Activated T-helper 1 cell treated with Interleukin-2 at 50 U/mL for 16 hours (primary cell): ENCODE measurements at places on chromosomes 7 and 10.

GRCh38 chr7:110877016-110877415, 213.9 kb upstream of the LRRN3 start:
- no peak for DNase-seq

GRCh38 chr10:100167553-100168312, 18.1 kb downstream of the ERLIN1 start:
- DNase-seq = no peak

DNA sequence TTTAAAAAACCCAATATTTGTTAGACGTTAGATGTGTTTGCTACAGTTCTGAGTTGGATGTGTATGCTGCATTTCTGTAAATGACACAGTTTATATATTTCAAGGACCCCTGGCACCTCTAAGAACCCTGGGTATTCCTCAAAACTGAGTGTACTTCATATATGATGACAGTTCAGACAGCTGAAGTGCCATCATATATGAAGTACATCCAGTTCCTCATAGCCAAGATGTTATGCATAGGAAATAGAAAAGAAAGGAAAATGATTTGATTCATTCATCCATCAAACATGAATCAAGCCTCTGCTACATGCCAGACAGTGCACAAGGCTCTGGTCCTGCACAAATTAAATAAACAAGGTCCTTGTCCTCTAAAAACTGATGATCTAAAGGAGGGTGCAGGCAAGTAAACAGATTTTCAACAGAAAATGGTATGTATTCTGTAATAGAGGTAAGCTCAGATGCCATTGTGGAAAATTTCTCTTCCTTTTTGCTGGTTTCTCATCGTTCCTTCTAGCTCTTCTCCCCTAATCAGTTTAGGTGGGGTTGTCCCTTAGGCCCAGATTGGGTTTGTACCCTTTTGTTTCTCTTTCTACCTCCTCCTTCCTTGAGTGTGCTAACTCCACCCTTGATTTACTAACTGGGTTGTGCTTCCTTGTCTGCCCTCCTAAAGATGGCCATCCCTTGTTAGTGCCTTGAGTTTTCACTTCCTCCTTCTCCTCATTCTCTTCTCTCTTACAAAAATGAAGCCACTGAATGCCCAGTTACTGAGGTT, 25.3 kb upstream of the SMIM30 start:
- no peak for DNase-seq

GRCh38 chr10:131778385-131778784, 122.4 kb upstream of the PPP2R2D start:
- no peak for DNase-seq

- DNase-seq = no peak
Measured at GRCh38 chr7:137539111-137539715, 195.7 kb upstream of the PTN start.

GRCh38 chr7:47405921-47406800, 175.8 kb downstream of the TNS3 start:
- DNase-seq = no peak
